ENCODE measurements at places on chromosomes 13 and 19. TPM values are rescaled to one million over a fixed set of nuclear protein-coding genes. Genes with fewer than 3 reads are reported as not detected.

The SCAF1 gene
- total RNA-seq = 6.2 TPM

The MISP3 gene
- 0.77 TPM for total RNA-seq

The FFAR3 gene
- total RNA-seq = not detected

The PRODH2 gene
- total RNA-seq = not detected

The USE1 gene
- total RNA-seq = 6.8 TPM

The PRSS57 gene
- not detected for total RNA-seq

- DNase-seq = no peak
Observed at GRCh38 chr13:46639033-46639981, 86.3 kb downstream of the LRCH1 start.

DNA sequence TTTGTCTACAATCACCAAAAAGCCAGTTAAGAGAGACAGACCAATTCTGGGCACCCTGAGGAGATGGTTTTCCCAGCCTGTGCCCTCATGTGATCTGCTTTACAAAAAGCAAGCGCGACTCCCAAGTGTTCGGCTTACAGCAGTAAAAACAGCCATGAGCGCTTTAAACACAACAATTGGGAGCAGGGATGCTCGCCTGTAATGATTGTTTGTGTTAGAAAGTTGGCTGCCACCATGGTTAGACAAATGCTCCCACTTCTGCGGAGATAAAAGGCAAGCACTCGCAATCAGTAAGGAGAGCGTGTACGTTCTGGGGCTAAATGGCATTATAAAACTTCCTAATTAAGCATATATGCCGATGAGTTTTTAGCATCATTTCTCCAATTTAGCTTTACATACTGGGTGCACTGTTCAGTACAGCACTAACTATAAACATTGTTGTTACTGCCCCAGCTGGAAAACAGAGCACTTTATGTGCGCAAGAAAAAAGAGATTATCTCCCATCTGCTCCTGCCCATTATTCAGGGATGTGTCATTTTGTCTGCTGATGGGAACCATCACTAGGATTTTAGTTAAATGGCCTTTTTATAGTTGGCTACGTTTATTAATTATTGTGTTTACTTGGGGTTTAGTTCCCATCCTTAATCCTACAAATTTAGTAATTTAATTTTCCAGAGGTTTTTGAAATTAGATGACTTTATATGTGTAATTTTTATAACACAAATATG, 309.3 kb upstream of the MAB21L1 start:
- no peak for DNase-seq

- DNase-seq = no peak
Observed at GRCh38 chr13:111880185-111880584, 186.8 kb upstream of the SOX1 start.

DNA sequence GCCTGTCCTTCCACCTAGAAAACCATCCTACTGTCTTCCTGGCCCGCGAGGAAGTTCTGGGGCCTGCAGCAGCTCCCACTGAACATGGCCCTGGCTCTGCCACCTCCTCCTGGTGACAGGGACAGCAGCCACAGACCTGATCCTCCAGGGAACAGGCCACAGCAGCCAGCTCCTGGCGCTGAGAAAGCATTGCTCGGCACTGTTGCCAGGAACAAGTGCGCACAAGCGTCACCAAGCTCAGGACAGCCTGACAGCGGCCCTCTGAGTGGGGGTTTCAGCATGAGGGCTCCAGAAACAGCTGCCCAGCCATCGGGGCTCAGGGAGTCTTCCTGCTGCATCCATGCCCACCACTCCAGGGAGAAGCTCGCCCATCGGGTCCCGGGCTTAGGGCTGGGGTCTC, 21.9 kb downstream of the AP3D1 start:
- DNase-seq = no peak

GRCh38 chr13:48318821-48319511, 15.4 kb downstream of the RB1 start:
- DNase-seq = no peak

DNA sequence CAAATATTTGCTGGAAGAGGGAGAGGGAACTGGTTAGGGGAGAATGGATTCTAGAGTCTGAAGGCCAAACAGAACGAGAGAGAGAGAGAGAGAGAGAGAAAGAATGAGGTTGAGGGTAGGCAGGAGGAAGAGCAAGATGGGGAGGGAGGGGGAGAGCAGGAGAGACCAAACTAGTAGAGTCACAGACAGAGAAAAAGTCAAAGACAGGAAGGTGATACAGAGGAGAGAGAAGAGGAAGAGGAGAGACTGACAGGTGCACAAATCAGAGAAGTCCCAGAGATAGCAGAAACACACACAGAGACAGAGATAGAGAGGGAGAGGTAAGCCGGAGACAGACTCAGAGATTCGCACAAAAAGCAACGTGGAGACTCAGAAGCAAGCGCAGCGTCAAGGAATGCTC, 5.6 kb upstream of the CACNG6 start:
- no peak for DNase-seq

GRCh38 chr13:58579468-58579867, 947.9 kb downstream of the PCDH17 start:
- no peak for DNase-seq

DNA sequence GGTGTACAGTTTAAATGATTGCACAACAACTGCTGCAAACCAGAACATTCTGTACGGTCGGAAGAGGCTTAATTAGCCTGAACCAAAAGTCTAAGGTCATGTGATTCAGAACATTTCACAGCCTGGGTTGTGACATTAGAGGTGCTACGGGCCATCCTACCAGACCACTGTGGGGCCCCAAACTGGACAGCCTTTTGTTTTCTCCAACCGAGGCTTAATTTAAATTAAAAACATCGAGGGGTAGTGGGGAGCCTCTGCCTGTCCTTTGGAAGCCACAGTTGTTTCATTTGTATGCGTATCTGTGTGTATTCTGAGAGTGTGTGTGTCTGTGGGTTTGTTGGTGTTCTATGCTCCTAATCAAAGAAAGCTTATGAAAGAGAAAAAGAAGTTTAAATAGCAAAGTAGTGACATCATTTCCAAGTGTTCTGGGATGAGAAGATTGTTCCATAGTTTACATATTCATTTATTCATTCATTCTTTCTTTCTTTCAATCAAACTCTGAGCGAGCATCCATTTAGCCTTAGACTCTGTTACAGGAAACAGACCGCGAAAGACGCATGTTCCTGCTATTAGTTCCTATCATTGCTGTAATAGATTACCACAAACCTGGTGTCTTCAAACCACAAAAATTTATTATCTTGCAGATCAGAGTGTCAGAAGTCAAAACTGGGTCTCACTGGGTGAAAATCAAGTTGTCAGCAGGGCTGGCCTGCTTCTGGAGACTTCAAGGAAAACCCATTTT, 444.8 kb downstream of the FOXO1 start:
- no peak for DNase-seq

GRCh38 chr13:36840718-36841250, 21.8 kb downstream of the RFXAP start:
- DNase-seq = no peak

DNA sequence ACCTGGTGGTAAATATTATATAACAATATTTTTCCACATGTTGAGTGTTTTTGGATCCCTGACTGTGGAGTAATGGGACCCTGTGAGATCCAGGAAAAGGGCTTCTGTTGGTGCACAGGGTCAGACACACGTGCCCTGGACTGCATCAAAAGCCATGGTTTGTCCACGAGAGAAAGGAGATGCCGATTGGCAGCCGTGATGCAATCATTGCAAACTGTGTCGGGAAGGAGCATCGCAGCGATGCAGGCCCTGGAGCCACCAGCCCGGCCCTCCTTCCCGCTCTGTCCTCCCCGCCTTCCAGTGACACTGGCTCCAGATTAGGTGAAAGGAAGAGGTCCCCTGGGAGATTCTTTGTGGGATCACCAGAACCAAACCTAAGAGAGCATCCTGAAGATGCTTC, 9.1 kb downstream of the COL4A2 start:
- no peak for DNase-seq

DNA sequence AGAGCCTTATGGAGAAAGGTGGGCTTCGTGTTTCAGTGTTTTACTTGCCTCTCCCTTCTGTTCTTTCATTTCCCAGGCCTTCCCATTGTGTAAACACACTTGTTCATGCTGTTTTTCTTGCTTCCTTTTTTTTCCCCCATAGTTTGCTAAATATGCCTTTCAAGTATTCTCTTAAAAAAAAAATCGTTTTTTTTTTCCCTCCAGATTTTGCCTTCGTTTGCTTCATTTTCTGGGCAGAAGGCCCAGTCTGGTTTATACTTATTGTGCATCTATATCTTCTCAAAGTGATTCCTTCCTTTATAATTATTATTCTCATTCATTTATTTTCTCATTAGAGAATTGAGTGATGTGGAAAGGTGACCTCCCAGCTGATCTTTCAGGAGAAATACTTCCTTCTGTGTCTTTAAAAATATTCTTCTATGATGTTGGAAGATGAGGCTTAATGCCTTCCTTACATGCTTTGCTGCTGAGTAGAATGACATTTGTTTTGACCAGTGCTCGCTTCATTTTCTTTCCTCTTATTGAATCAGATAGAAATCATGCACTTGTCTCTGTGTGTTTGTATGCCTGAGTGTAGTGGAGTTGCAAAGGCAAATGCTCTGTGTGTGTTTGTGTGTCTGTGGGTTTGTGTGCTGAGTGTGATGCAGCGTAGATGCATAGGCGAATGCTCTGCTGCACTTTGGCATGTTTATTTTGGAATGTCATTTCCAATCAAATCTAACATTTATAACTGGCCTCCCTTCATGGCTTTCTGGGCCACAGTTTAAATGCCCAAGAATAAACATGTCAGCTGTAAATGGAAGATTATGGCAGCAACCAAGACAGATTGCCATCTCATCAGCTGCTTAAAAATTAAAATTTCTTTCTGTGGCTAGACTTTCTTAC, 591.4 kb downstream of the FGF9 start:
- DNase-seq = no peak
